ENCODE measurements at places on chromosomes 16 and 17.
A peak's percentile ranks its signal among the peaks of the same experiment; 100 is the strongest.

GRCh38 chr17:57375770-57376225 lies 119.5 kb downstream of the MSI2 start:
- no peak for DNase-seq

DNA sequence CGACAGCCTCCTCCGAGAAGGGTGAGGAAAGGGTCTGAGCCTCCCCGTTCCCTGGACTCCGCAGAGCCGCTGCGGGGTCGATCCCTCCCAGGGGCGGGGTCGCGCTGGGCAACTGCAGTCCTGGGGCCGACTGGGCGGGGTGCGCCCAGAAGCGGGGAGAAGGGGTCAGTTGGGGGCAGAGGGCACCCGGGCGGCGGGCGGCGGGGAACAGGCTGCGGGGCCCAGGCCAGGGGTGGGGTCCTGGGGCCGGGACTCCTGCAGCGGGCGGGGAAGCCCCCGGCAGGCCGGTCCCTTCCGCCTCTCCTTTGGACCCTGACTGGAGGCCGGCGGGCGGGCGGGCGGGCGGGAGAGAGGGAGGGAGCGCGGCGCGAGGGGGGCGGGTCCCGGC lies 352 bp downstream of the GGNBP2 start:
- no peak for DNase-seq

GRCh38 chr17:80765241-80765961 lies 220.8 kb downstream of the RPTOR start:
- DNase-seq: no peak

DNA sequence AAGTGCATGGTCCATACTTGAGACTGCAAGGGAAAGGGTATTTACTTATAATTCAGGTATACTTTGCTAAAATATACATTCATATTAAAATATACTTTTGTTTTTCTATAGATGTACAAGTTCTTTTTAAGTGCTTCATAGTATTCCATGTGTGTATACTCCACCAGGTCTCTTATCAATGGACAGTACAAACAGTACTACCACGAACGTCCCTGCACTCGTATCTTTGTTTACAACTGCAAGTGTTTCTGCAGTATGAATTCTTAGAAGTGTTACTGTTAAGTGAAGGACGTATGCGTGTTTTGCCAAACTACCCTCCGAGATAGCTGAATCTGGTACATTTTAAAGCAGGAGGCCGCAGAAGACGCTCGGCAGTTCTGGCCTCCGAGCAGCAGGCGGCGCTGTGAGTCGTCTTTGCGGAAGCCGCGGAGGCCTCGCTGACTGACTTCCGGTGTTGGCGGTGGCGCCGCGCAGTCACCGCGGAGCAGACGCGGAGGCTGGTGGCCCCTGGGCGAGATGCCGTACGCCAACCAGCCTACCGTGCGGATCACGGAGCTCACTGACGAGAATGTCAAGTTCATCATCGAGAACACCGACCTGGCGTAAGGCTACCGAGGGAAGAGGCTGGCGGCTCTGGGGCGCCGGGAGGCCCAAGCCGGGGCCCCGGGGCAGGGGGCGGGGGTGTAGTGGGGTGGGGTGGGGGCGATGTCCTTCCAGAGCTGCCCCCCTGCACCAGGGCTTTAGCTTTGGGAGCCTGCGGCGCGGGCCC lies at the start of gene POLR2C:
POLR2C (plus strand) TSS at position 471 of the 769 bp plus-strand sequence; CDS start at position 517, 46 bp downstream.
- peak; percentile 96 for DNase-seq

- DNase-seq: no peak
Measured at GRCh38 chr17:4444782-4445473, 11.2 kb downstream of the SPNS3 start.

DNA sequence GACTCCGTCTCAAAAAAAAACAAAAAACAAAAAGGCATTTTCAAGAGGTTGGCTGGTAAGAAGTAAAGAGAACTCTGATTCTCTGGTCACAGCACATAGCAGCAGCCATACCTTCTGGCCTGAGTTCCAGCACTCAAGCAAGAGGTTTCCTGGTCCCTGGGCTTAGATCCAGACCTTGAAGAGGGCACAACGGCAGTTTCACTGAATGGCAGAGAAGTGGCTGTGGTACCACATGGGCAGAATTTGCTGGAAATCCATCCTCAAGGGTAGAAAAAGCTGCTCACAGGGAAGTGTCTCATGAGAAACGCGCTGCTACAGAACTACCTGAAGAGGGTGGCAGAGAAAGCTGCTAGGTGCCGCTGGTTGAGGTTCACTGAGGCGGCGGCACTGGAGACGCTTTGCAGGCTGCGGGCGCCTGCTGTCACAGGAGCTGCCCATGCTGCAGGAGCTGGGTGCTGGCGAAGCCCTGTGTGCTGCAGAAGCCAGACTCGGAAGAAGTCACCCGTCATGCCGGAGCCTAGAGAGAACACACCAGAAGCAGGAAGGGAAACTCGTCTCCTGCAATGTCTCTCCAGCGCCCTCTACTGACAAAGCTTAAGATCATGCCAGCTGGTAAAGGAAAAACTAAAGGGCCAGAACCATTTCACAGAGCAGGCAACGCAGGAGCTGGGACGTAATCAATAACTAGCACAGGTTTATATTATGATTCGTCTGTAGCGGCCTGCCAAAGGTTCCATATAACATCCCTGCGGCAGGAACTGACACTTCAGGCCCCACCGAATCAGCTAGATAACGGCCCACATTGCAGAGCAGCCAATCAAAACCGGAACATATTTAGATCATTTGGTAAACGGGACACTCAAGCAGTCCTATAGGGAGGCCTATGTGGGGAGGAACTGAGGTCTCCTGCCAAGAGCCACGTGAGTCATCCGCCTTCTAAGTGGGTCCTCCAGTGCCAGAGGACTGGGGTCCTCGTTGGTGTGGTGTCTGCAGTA lies 5.4 kb upstream of the ZNF213 start:
- DNase-seq: peak; percentile 77

DNA sequence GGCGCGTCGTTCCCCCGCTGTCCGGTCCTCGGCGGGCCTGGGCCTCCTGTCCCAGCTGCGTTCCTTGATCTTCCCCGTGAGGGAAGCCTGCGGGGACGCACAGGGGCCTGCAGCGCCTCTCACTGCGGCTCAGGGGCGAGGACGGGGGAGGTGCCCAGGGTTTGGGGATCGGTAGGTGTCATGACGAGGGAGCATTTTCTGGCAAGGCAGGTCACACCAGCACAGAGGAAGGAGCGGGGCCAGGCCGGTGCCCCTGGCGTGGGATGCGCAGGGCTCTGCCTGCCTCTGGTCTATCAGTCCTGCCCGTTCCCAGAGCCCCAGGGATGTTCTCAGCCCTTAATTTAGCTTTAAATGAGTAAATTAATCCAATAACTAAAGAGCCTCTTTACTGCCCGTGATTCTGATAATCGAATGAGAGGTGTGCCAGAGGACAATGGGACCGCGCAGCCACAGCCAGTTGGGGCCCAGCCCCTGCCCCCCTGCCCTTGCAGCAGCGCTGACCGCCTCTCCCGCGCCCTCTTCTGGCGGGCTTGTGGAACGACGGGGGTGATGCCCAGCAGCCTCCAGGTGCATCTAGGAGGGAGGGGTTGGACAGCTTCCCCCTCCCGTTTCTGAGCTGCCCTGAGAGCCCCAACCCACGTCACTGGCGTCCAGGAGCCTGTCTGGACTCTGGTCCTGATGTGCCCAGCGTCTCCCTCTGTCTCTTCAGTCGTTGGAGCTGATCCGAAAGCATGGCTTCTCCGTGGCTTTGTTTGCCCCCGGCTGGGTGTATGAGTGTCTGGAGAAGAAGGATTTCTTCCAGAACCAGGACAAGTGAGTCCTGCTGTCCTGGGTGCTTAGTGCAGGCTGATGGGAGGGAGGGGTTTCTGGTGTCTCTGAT lies 7.9 kb downstream of the ENGASE start:
- DNase-seq: peak; percentile 53

GRCh38 chr16:31508706-31509195 lies 560 bp upstream of the RUSF1 start:
- no peak for DNase-seq

- DNase-seq: no peak
Measured at GRCh38 chr16:64138006-64138405, 983.9 kb downstream of the CDH11 start.

- DNase-seq: no peak
Measured at GRCh38 chr16:49621241-49622083, 234.4 kb downstream of the ZNF423 start.

- DNase-seq: no peak
Measured at GRCh38 chr17:42155614-42156045, 841 bp upstream of the RAB5C start.

DNA sequence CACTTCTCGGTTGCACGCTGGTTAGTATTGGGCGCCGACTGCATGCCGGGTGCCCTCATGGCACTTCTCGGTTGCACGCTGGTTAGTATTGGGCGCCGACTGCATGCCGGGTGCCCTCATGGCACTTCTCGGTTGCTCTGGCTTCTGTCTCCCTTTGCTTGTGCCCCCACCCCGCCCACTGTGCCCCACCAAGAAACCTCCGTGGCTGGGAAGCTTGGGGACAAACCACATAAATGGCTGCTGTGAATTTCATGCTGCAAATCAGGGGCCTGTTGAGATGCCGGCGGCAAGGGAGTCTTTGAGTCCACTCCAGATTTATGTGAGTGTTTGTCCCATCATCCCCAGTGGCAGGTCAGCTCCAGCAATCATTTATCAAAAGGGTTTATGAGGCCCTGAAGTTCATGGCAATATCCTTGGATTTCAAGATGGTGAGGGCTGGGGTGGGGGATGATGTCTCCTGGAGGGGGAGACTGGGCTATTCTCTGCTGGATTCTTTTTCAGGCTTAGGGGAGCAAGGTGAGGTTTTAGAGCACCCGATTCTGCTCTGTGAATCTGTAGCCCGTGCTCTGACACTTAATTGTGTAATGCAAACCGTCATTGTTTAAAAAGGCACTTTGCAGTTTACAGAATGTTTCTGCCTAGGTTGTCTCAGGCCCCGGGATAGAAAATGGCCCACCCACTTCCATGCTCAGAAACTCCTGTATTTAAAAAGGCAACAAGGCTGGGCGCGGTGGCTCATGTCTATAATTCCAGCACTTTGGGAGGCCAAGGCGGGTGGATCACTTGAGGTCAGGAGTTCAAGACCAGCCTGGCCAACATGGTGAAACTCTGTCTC lies 51.2 kb upstream of the CIBAR2 start:
- no peak for DNase-seq

GRCh38 chr16:52529226-52529625 lies 17.7 kb downstream of the TOX3 start:
- DNase-seq: no peak

DNA sequence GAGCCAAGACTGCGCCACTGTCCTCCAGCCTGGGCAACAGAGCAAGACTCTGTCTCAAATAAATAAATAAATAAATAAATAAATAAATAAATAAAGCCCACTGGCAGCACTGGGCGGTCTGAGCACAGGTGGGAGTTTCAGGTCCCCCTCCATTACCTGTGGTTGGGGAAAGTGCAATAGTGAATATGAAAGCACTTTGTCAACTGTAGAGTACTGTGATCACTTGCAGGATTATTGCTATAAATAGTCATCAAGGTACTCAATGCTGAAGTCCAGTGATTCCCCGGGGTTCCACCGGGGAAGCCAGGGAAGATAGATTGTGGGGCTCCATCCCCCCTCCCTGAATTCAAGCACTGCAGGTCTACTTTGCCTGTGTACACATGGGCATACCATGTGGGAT lies 42.7 kb upstream of the CPNE2 start:
- no peak for DNase-seq

DNA sequence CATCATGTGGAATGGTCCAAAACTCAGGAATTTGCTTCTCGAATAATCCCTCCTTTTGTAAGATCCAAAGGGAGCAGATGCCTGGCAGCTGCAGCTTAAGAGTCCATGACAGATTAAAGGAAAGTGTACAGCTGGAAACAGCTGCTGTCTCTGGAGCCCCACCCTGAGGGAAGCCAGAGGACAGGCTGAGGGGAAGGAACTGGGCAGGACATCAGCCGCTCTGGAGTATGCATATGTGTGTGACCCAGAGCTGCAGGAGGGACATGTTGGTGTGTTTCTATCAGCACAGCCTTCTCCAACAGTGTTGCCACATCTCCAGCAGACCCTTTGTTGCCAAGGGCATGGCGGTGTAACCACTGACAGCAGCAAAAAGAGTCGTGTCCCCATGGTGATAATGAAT lies 46.2 kb downstream of the CYB561 start:
- no peak for DNase-seq

GRCh38 chr17:40459636-40460603 lies 16.7 kb downstream of the IGFBP4 start:
- DNase-seq: no peak

DNA sequence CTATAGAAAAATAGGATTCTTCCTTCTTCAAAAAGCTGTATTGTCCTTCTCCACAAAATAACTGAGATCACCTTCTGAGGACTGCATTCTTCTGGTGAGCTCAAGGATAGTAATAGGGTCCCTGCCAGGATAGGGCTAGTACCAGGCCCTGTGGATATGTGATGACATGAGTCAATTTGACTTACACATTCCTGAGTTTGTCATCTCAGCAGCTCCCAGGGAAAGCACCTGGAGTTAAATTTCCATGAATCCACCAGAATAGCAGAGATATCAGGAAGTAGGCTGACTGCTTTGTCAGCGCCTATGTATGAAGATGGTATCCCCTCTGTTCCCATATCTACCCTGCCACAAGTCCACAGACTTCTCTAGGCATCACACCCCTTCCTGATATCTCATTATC lies 225.8 kb downstream of the PMP22 start:
- DNase-seq: no peak

DNA sequence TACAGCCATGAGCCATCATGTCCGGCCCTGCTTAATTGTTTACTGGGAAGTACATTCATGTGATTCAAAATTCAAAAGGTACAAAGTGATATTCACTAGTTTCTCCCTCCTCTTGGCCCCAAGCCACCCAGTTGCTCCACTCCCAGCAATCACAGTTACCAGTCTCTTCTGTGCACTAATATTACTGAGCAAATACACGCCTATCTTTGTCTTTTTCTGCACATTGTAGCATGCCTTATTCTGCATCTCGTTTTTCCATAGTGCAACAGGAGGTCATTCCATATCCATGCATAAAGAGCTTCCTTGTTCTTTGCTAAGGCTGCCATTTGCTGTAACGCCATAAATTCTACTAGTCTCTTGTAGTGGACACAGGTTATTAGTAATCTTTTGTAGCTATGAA lies 2.2 kb upstream of the ALOX15 start:
- DNase-seq: no peak

DNA sequence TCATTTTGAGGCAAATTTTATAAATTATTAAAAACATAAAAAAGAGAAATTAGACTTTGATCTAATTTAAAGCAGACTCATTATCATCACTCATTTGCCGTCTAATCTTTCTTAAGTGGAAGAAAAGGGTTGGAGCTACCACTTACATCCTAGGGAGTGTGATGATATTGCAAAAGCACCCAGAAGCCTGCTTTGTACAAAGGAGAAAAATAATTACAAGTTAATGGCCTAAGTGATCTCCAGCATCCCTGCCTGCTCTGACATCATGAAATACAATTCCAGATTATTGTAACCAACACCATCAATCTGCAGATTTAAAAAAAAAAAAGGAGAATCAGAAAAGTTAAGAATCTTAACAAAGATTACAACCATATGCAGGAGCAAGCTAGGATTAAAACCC lies 260.2 kb downstream of the GRIN2A start:
- DNase-seq: no peak

Data from activated T-cell treated with anti-CD3 and anti-CD28 coated beads, Interleukin-2, amount 50 U/mL, for 1 hour (primary cell).